ENCODE measurements at places on chromosomes 11 and 22.

- no peak for DNase-seq
Observed at GRCh38 chr22:40216041-40216756, 38.5 kb downstream of the TNRC6B start.

- DNase-seq, result no peak
Observed at GRCh38 chr11:2521733-2522630, 77.2 kb downstream of the KCNQ1 start.

DNA sequence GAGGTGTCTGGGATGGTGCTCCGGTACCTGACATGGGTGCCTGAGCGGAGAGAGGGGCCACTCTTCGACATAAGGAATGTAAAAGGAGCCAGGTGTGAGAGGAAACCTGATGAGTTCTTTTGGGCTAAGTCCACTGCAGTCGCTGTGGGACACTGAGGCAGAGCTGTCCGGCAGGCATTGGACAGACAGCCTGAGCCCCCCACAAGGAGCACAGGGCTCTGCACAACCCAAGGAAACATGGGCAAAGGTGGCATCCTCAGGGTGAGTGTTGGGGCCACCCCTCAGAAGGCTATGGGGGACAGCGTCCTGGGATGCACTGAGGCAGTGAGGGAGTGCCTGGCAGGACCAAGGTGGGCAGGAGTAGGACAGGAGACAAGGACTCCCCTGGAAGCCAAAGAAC is 57.7 kb upstream of the EMID1 start:
- no peak for DNase-seq

DNA sequence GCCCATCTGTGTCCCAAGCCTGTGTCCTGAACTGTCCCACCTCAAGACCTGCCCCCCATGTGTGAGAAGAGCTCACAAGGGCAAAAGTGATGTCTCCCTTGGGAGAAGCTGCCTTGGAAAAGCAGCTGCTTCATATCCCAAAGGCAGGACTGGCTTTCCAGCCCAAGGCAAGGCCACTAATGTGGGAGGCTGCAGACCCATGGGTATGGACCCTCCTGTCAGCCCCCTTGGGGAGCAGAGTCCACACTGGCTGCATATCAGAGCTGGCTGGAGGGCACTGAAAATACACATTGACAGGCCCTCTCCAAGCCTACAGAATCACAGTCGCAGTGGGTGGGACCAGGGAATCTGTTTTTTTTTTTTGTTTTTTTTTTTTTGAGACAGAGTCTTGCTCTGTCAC is 2.7 kb downstream of the PELI3 start:
- DNase-seq, result no peak

GRCh38 chr11:1942558-1943260 is 4.4 kb upstream of the MRPL23 start:
- DNase-seq, result no peak

DNA sequence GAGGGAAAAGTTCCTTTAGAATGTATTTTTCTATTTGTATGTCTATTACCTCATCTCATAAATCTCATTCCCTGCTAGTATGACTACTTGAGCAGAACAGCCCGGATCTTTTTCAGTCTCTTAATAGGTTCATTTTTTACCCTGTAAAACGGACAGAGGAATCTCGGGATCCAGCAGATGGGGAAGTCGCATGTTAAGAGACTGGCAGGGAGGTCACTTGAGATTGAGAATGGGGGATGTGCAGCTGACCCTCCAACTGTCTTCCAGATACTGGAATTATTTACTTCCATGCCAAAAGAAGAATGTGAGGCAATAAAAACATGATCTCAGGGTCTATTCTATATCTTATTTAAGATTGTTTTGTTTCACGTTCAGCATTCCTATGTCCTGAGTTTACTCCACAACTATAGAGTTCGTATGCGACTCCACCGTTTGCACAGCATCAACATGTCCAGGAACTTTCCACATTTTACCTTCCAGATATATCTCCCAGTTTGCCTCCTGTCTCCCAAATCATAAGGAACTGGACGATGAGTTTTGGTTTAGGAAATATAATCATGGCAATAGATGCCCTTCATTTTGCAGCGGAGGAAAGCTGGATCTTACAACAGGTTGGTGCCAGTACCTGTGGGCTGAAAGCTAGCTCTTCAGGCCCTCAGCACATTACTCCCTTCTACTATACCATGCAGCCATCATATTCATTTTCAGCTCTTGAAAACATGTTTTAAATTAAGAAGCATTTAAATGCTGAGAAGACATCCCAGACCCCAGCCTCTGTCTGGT is 181.5 kb downstream of the MAML2 start:
- no peak for DNase-seq

All from stimulated activated CD8-positive, alpha-beta memory T cell treated with anti-CD3 and anti-CD28 coated beads, Interleukin-7, amount 100 ng/mL, for 48 hours (primary cell).